Vein endothelial cell (primary cell): ENCODE measurements at places on chromosomes 7 and 10. TPM values are rescaled to one million over a fixed set of nuclear protein-coding genes. Genes with fewer than 3 reads are reported as not detected.

Gene INA
- total RNA-seq: 0.33 and 0.48 TPM in 2 replicates

Gene AS3MT
- 0.10 and 0.98 TPM in 2 replicates for total RNA-seq

Gene CPEB3
- 1.8 and 2.0 TPM in 2 replicates for total RNA-seq

Gene NODAL
- not detected in 2 replicates for total RNA-seq

Gene SLC16A9
- total RNA-seq: under 0.01 and 0.67 TPM in 2 replicates

Gene CCDC136
- total RNA-seq: 0.98 and 2.3 TPM in 2 replicates

Gene DPYSL4
- 47.4 and 50.4 TPM in 2 replicates for total RNA-seq

Gene MUC12
- total RNA-seq: not detected in 2 replicates
